GM06990 (cell line): ENCODE measurements at places on chromosomes 7 and 10.

DNA sequence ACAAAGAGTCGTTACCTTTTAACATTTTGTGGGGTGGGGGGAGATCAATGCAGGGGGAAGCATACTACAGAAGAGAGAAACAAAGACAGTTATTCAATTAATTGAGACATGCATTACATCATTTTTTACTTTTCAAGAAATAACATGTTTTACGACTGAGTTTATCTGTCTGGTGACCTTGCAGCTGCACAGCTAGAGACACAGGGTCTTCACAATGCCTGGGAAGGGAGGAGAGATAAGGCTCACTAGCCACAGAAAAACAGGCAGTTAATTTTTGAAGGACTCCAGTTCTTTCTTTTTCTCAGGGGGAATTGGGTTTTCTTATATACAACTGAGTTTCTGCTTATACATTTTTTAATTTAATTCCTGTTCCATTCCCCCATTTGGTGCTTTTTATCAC, 30.1 kb downstream of the ZPBP start:
- no peak for DNase-seq

- DNase-seq, result no peak
Measured at GRCh38 chr7:37281368-37282092, 167.1 kb downstream of the ELMO1 start.

DNA sequence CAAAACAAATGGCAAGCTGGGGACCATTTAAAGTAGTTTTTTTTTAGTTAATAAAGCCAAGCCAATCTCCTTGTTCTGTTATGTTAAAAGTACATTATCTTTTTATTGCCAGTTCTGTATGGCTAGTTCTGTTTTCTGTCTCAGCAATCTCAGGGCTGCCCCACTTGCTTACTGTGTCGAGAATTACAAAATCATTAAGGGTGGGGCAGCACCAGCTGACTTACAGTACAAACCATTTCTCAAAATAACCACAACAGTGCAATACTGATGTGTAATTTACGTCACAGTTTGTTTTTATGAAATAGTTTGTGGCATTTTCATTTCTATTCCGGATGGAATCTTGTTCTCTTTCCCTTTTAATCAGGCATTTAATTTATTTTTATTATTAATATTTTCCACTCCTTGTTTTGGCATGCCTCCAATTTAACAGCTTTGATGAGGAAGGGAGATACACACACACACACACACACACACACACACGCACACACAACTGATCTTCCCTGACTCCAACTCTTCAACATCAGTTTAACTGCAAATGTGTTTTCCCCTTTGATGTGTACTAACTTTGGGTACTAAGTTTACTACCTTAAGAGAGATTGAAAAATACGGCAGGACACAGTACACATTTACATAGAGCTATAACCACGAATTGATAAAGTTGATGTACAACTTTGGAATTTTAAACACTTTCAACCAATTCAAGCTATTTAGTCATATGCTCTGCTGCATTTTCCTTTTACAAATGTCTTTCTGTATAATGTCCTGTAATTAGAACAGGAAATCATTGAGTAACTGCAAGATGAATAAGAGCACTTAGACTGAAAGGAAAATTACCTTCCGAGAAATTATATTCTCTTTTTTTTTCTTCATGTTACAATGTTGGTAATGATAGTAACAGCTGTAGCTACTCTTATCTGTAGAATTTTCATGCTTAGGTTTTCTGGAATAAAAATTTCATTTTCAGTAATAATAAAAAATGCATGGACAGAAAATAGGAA, 91.5 kb downstream of the ARID5B start:
- DNase-seq, result no peak

GRCh38 chr7:7989133-7989532, 20.5 kb downstream of the GLCCI1 start:
- DNase-seq, result no peak

DNA sequence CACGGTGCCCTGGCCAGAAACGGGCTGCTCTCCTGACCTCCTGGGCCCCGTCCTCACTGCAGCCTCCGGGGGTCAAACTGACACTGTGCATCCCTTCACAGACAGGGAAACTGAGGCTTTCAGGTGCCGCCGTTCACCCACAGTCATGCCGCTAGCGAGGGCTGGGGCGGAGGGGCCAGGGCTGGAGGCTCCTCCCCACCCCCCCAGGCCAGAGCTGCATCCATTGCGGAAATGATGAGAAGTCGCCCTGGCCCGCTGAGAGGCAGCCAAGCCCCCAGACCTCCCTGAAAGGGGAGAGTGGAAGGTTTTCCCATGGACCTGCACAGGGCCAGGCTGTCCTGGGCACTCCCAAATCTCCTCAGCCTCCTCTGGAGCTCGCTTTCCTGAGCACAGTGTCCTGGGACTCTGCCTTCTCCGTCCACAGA, 16.5 kb upstream of the INPP5A start:
- DNase-seq, result no peak

- DNase-seq, result peak; percentile 15
Measured at GRCh38 chr10:5317547-5318107, 47.1 kb upstream of the UCN3 start.

DNA sequence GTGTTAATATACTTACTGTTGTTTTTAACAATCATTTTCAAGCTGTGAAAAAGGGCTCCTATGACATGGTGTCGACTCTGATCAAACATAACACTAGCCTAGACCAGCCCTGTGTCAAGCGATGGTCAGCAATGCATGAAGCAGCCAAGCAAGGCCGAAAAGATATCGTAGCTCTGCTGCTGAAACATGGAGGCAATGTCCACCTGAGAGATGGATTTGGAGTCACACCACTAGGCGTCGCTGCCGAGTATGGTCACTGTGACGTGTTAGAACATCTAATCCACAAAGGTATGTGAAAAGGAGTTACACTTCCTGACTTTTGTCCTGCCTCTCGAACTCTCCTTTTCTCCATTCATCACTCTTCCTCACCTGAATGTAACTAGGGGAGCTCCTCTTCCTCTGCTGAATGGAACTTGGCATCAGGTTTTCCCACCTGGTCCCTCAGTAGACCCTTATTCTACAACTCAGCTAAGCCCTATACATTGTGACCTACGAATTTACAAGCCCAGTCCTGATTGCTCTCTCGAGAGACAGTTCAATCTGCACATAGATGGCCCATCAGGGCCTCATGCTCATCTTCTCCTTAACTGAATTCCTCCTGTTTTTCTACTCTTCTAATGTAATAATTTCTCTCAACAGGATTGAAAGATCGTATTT, 23.0 kb downstream of the ASB15 start:
- peak; percentile 22 for DNase-seq

GRCh38 chr7:134866617-134867016, 87.2 kb downstream of the CALD1 start:
- no peak for DNase-seq

DNA sequence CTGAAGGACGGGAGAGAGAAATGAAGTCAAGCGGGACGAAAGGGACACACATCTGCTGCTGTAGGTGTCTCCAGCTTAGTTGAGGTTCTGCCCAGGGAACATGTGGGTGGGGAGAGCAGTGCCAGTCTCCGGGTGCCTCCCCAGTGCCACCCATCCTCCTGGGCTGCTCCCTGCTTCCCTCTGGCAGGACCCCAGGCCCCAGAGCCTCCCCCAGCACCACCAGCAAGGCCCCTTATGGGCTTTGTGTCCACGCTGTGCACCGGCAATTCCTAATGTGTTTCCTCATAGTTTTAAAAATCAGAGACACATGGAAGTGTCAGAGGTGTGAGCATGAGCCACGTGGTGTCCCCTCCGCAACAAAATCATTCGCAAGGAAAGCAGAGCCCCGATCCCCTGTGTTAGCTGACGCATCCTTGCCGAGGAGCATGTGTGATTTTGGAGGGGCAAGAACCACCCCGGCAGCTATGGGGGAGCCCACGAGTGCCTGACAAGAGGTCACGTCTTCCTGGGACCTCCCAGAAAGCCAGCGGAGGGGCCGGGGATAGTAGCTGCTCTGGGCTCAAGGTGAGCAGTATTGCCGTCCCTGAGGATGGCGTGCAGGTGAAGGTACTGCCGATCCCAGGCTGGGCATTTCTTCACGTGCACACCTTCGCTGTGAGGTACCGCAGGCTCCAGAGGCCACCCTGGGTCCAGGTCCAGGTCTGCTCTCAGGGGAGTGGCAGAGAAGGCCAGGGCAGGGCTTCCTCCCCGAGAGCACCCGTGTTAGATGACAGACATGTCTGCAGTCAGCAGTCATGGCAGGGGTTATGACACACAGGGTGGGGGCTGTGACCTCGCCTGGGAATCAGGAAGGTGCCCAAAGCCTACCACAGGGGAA, 448.2 kb upstream of the FOXK1 start:
- no peak for DNase-seq

DNA sequence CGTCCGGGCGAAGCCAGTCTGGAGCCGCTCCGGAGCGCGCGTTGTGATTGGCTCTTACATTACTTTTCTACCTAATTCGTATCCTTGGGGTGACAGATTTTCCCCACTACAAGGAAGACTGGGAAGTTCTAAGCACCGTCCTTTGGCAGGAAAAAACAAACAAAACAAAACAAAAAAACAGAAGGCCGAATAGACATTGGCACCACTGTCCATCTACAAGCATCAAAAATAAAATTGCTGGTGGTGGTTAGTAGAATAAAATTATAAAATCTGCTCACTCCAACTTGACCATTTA, 651 bp upstream of the SKAP2 start:
- no peak for DNase-seq

DNA sequence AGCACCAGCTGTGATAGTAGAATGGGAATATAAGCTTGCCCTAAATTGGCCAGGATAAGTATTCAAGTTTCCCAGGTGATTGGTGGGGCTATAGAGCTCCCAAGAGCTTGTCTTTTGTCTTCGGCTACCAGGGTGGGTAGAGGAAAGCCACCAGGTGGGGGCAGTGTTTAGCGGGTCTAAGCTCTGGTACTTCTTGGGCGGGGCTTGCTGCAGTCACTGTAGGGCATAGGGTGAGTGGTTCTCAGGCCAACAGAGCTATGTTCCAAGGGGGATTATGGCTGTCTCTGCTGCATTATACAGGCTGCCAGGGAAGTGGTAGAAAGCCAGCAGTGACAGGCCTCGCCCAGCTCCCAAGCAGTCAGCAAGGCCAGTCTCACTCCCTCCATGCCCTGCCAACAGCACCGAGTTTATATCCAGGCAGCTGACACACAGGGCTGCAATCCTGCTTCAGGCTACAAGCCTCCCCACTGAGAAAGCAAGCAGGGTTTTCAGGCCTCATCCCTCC, 110.7 kb downstream of the ZNF467 start:
- DNase-seq, result peak; percentile 29

- DNase-seq, result no peak
Measured at GRCh38 chr10:61793760-61794703, 107.5 kb upstream of the ARID5B start.

DNA sequence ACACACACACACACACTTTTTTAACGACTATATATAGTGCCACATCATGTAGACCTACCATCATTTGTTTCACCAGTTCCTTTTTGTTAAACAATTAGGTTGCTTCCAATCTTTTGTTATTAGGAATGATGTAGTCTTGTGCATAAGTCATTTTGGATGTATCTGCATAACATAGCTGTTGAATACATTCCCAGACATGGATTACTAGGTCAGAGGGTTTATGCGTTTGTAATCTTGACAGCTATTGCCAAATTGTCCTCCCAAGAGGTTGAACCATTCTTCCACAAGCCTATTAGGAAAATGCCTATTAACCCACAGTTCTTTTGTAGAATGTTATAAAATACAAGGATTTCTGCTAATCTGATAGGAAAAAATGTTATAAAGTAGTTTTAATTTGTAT, 87.3 kb downstream of the PALS2 start:
- DNase-seq, result no peak

DNA sequence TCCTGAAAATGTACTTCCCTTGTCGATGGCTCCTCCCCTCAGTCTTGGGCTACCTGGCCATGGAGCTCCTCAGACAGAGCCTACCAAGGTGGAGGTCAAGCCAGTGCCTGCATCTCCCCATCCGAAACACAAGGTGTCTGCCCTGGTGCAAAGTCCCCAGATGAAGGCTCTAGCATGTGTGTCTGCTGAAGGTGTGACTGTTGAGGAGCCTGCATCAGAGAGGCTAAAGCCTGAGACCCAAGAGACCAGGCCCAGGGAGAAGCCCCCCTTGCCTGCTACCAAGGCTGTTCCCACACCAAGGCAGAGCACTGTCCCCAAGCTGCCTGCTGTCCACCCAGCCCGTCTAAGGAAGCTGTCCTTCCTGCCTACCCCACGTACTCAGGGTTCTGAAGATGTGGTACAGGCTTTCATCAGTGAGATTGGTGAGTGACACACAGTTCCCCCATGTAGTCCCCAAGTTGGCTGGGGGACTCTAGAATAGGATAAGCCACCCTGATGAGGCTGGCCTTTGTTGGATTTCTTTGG, 8.8 kb downstream of the PPRC1 start:
- no peak for DNase-seq

DNA sequence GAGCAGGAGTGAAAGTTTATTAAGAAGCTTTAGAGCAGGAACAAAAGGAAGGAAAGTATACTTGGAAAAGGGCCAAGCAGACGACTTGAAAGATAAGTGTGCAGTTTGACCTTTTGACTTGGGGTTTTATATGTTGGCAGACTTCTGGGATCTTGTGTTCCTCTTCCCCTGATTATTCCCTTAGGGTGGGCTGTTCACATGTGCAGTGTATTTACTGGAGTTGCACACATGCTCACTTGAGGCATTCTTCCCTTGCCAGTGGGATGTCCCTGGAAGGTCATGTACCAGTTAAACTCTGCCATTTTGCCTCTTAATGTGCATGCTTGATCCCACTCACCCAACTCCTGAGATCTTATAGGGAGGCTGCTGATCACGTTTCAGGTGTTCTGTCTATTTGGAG, 23.4 kb upstream of the ARHGAP12 start:
- DNase-seq, result no peak

DNA sequence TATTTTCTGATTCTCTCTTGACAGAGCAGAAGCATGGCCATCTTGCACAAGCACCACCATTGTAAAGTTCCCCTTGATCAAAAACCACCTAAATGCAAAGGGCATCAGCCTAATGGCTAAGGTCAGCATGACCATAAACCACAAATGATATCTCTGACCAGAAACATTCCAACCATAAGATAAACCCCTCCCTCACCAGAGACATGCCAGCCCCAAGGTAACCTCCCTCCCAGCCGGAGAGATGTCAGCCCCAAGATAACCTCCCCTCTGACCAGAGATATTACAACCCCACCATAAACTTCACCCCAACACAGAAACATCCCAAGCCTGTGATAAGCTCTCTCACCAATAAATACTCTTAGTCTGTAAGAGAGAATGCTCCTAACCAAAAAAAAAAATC, 72.1 kb upstream of the CDK1 start:
- DNase-seq, result no peak

DNA sequence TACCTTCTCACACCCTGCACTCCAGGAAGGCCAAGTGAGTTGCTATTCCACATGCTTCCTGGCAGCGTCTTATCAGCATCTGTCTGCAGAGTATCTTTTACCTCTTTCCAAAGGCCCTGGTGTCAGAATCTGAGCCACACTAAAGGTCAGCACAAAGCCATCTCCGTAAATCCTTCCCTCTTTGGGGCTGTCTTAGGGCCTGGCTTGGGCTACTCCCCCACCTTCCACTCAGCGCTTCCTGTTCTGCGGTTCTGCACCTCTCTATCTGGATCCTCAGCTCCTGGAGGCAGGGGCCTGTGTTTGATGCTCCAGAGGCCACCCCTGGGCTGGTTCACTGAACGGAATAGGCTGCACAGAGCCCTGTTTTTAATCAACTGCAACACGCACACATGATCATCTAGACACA, 334.8 kb upstream of the GALNT17 start:
- DNase-seq, result no peak

- DNase-seq, result no peak
Measured at GRCh38 chr7:1800902-1801301, 130.8 kb downstream of the ELFN1 start.

- DNase-seq, result no peak
Measured at GRCh38 chr10:114576716-114577115, 81.4 kb downstream of the ABLIM1 start.
